NCI-H69 (cell line): ENCODE measurements at places on chromosomes 3 and 15.

GRCh38 chr3:40821315-40821714 is 296.6 kb downstream of the ZNF621 start:
- no peak for DNase-seq

- peak; percentile 59 for DNase-seq
Measured at GRCh38 chr15:70555713-70556112, 207.6 kb downstream of the UACA start.

DNA sequence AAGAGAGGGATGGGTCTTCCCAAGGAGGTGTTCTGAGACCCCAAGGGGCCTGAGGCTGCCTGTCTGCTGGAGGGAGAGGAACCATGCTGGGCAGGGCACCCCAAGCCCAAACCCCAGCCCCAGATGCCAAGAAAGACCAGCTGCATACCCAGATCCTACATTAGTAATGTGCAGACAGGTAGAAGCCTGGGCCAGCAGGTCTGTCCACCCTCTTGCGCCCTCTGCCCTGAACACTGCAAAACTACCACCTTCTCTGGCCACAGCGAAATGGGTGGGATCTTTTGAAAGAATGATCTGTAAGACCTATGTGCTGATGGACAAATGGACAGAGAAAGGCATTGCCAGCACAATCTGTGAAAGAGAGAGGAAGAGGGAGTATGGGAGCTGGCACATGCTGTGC is 283.2 kb downstream of the EPHB1 start:
- DNase-seq = no peak

GRCh38 chr3:13197281-13197680 is 124.1 kb upstream of the IQSEC1 start:
- no peak for DNase-seq

DNA sequence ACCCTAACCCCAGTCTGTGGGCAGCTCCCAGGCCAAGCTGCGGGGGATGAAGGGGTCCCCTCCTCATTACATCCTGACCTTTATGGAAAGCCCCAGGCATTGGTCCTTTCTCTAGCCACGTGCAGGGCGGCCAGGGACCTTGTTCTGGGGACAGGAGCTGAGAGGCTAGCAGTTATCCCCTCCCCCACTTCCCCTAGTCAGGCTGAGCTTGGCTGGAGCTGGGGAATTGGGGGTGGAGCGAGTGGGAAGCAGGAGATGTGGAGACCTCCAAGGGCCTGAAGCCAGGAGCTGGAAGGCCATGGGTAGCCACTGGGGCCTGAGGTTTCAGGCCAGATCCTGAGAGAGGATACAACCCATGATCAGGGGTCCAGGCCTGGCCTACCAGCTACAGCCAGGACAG is 45.8 kb downstream of the DNAH1 start:
- DNase-seq = no peak

GRCh38 chr3:21216598-21216997 is 534.4 kb downstream of the ZNF385D start:
- no peak for DNase-seq

DNA sequence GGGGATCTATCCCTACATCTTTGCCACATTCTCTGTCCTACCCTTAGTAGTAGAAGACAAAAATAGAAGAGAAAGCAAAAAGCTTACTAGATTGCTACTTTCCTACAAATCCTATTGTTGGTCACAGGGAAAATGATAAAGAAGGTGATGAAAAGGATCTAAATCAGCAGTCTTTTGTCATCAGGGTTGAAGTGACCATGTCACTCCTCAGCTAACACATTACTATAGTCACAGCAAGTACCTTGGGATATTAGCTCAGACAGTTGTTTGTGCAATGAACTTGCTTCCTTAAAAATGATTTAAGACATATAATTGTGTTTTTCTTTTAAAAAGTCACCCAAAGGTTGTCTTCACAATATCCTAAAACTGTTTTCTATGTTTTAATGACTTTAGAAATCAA is 6.3 kb downstream of the ST3GAL6 start:
- no peak for DNase-seq

DNA sequence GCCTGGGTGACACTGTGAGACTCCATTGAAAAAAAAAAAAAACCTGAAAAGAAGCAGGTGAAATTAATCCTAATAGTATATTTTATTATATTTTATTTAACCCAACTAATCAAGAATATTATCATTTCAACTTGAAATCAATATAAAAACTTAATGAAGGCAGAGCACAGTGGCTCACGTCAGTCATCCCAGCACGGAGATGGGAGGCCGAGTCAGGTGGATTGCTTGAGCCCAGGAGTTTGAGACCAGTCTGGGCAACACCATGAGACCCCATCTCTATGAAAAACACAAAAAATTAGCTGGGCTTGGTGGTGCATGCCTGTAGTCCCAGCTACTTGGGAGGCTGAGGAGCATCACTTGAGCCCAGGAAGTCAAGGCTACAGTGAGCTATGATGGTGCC is 33.3 kb upstream of the SLC41A3 start:
- no peak for DNase-seq

DNA sequence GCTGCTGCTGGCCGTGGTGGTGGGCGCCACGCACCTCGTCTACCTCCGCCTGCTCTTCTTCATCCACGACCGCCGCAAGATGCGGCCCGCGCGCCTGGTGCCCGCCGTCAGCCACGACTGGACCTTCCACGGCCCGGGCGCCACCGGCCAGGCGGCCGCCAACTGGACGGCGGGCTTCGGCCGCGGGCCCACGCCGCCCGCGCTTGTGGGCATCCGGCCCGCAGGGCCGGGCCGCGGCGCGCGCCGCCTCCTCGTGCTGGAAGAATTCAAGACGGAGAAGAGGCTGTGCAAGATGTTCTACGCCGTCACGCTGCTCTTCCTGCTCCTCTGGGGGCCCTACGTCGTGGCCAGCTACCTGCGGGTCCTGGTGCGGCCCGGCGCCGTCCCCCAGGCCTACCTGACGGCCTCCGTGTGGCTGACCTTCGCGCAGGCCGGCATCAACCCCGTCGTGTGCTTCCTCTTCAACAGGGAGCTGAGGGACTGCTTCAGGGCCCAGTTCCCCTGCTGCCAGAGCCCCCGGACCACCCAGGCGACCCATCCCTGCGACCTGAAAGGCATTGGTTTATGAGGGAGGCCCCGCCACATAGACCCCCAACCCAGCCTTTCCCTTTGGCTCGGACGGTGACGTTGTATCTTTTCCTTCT is 1.1 kb downstream of the GPR27 start:
- peak; percentile 12 for DNase-seq

DNA sequence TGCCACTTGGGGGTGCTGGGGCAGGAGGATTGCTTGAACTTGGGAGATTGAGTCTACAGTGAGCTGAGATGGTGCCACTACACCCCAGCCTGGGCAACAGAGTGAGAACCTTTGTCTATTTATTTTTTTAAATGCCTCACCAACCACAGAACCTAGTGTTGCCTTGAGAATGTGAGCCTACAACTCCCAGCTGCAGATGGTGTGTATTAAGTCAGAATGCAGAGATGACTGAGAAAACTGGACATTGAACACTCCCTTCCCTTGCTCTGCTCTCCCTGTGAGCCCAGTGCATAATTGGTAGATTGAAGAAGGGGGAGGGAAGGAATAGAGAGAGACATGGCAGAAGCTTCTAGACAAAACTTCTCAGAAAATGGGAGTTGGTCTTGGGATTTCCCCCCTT is 53.5 kb downstream of the CCDC33 start:
- DNase-seq = no peak

DNA sequence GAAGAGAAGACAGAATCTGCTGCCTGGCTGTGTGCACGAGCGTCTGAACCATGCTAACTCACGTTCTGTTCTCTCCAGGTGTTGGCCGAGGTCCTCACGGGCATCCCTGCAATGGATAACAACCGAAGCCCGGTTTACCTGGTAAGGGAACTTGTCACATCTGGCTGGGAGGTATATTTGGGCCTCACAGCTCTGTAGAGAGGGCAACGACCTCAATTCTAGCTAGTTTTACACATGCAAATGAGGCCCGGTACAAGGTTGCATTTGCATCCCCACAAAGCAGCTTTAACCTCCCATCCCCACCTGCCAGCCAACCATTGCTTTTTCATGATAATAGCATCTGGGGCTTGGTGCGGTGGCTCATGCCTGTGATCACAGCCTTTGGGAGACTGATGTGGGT is 22.0 kb upstream of the TATDN2 start:
- DNase-seq = no peak

GRCh38 chr3:155744010-155744625 is 753 bp downstream of the PLCH1 start:
- DNase-seq = peak; percentile 87

- peak; percentile 74 for DNase-seq
Measured at GRCh38 chr3:47780741-47781684, 680 bp downstream of the SMARCC1 start.

- DNase-seq = no peak
Measured at GRCh38 chr3:116512931-116513330, 67.6 kb upstream of the LSAMP start.

- DNase-seq = no peak
Measured at GRCh38 chr3:121515862-121516261, 29.9 kb downstream of the POLQ start.

GRCh38 chr3:190124067-190124466 is 3.4 kb upstream of the P3H2 start:
- DNase-seq = no peak

- no peak for DNase-seq
Measured at GRCh38 chr15:62698646-62699045, 343.9 kb upstream of the TPM1 start.

DNA sequence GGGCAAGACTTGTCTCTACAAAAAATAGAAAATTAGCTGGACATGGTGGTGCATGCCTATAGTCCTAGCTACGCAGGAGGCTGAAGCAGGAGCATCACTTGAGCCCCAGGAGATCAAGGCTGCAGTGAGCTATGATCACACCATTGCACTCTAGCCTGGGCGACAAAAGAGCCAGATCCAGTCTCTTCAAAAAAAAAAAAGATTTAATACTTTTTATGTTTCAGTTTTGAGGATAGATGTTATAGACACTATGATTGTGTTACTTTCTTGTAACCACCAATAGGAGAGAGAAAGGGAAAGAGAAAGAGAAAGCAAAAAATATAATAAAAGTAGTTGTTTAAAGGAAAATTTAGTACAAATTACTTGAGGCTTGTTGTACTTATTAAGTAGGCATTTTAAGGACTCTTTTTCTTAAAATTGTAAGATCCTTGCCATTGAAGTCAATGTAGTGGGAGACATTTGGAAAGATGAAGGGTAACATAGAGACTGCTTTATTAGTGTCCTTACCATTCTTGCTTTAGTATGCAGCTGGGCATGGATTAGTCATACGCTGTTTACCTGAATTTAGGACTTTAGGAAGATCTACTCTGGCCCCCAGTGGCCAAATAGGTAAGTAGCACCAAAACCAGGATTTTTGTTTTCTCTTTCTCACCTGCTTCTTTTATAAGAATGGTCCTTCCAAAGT is 35.1 kb upstream of the ZDHHC23 start:
- peak; percentile 66 for DNase-seq

GRCh38 chr3:178129109-178129508 is 407.1 kb upstream of the KCNMB2 start:
- DNase-seq = no peak

DNA sequence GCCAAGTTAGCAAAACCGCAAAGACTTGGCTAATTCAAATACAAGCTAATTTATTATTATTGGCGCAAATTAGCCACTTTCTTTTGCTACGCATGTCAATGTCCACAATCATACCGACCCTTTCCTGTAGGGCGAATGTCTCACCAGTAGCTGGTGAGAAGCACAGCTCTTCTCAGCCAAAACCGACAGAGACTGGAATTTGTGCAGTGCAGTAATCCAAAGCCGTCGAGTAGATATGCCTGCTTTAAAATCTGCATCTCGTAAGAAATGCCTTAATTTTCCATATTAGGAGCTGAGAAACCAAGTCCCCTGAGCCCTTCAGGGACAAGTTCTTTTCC is 614 bp upstream of the MINDY2 start:
- peak; percentile 86 for DNase-seq

DNA sequence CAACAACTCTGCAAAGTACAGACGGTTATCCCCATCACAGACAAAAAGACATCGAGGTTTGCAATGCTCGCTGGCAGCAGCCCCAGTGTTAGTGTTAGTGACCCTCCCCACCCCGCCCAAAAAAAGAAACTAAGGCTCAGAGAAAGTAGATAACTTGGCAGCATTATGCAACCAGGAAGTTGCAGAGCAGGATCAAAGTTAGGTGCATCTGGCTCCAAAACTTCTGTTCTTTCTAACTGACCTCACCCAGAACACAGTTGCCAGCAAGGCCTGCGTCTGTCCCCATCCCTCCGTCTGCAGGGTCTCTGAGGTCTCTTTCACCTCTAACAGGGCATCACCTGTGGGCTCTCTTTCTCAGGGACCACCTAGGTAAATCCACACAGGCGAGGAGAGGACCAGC is 51.5 kb downstream of the BDH1 start:
- no peak for DNase-seq

DNA sequence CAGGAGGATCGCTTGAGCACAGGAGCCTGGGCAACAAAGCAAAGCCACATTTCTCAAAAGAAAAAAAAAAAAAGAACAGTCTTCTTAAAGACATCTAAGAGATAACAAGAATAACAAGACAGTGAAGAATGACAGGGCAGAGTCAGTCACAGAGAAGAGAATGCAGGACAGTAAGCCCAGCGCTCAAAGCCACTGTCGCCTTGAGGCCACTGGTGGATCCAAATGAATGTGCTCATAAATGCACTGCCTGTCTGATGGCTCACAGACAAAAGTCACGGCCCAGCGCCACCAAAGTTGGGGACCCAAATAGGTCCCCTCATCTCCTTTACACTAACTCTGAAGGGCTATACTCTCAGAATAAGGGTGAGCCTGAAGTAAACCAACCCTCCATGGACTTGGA is 52.3 kb downstream of the FAM174B start:
- no peak for DNase-seq

GRCh38 chr3:55000546-55000945 is 72.7 kb upstream of the LRTM1 start:
- DNase-seq = peak; percentile 91

GRCh38 chr15:23539892-23540291 is 25.6 kb upstream of the MKRN3 start:
- no peak for DNase-seq

- peak; percentile 63 for DNase-seq
Measured at GRCh38 chr3:161560008-161560637, 63.5 kb downstream of the OTOL1 start.

DNA sequence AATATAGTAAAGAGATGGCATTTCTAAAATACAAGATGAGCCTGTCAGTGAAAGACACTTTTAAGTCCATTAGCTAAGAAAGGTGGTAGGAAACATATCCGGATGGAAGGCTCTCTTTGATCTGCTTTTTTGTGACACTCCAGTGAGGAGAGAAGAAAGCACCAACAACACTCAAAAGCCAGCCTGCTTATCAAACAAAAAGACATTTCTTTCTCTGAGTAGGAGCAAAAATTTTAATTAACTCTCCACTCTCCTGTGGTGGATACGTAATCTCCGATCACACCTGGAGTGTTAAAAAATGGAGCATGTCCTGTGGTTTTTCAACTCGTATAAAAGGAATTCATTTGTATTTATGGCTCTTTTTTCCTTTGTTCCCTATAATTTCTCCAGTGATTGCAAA is 65.3 kb downstream of the OXNAD1 start:
- peak; percentile 48 for DNase-seq

GRCh38 chr3:22496641-22497040 is 706.5 kb upstream of the UBE2E2 start:
- DNase-seq = no peak
